Bladder microvascular endothelial cell (primary cell): ENCODE measurements at places on chromosomes 3 and 15. TPM values are rescaled to one million over a fixed set of nuclear protein-coding genes. Genes with fewer than 3 reads are reported as not detected.

Gene ARL14
- 0.06 TPM in 1 of 2 replicates, not detected in the other for total RNA-seq

Gene IGSF10
- under 0.01 and 0.06 TPM in 2 replicates for total RNA-seq

Gene DUOXA1
- total RNA-seq = not detected in 2 replicates

Gene SHISA5
- total RNA-seq = 93.1 and 126 TPM in 2 replicates

Gene PTX3
- 56.3 and 566 TPM in 2 replicates for total RNA-seq

Gene SLC28A1
- not detected in 2 replicates for total RNA-seq

Gene CCR9
- not detected in 2 replicates for total RNA-seq

Gene HCN4
- total RNA-seq = under 0.01 TPM in 1 of 2 replicates, not detected in the other

Gene SH3GL3
- not detected in 2 replicates for total RNA-seq

Gene C2CD4A
- total RNA-seq = under 0.01 and 1.3 TPM in 2 replicates

Gene ZNF662
- total RNA-seq = 0.81 and 3.3 TPM in 2 replicates

Gene NCK1
- 99.9 and 140 TPM in 2 replicates for total RNA-seq

Gene LSAMP
- total RNA-seq = not detected in 2 replicates

Gene CATSPER2
- total RNA-seq = 0.97 and 2.1 TPM in 2 replicates

Gene ZCWPW2
- 0.13 TPM in 1 of 2 replicates, not detected in the other for total RNA-seq

Gene TBC1D23
- 29.0 and 44.8 TPM in 2 replicates for total RNA-seq

Gene PDE8A
- total RNA-seq = 27.5 and 70.8 TPM in 2 replicates
